ENCODE measurements at places on chromosomes 5 and 9.

GRCh38 chr9:108687006-108687987 is 168.5 kb downstream of the ACTL7B start:
- DNase-seq = no peak

DNA sequence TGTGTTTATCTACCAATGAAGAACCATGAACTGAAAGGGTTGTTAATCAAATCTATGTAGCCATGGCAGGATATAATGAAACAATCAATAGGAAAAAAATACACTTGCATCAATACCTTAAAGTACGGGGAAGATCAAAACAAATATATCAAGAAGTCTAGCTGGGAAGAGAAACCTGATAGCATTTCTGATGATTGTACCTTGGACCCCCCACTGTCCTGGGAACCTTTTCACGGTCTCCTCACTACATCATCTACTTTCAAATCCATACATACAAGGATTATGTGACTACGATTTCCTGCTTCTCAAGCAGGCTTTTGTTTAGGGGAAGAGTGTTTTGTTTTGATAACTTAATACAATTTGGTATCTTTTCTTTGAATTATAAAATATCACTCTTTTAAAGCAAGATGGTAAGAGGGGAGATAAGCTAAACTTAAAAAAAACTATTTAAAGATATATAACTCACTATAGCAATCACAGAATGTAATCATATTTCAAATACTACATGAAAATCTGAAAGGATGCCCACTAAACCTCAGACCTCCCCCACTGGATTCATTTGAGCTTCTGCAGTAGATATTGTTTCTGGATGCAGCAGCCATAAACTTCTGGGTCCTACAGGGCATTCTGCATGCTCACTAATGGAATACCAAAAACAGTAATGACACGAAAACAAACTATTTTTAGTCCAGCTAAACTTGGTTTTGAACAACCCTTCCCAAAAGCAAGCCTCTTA is 8.0 kb downstream of the EBF1 start:
- no peak for DNase-seq

- no peak for DNase-seq
These were observed 69.7 kb upstream of the ADCY2 start for GRCh38 chr5:7325975-7326913.

GRCh38 chr9:132753593-132753880 is 83.3 kb downstream of the GTF3C4 start:
- DNase-seq = no peak

DNA sequence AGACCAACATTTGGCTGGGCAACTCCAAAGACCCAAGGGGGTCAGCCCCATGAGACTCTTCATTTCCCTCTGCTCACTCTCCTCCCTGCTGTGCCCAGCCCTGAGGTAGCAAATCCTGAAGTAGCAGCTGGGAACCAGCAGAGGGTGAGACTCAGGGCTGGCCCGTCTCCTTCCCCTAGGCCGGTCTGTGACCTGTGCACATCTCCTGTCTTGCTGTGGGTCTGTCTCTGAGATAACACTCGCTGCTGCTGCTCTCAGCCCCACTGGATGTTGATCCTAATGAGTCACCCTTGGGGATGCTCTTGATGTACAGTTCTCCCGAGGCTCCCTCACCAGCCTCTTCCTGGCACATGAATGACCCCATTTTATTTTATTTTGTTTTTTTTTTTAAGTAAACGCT is 7.3 kb upstream of the OR2V1 start:
- peak; percentile 48 for DNase-seq

DNA sequence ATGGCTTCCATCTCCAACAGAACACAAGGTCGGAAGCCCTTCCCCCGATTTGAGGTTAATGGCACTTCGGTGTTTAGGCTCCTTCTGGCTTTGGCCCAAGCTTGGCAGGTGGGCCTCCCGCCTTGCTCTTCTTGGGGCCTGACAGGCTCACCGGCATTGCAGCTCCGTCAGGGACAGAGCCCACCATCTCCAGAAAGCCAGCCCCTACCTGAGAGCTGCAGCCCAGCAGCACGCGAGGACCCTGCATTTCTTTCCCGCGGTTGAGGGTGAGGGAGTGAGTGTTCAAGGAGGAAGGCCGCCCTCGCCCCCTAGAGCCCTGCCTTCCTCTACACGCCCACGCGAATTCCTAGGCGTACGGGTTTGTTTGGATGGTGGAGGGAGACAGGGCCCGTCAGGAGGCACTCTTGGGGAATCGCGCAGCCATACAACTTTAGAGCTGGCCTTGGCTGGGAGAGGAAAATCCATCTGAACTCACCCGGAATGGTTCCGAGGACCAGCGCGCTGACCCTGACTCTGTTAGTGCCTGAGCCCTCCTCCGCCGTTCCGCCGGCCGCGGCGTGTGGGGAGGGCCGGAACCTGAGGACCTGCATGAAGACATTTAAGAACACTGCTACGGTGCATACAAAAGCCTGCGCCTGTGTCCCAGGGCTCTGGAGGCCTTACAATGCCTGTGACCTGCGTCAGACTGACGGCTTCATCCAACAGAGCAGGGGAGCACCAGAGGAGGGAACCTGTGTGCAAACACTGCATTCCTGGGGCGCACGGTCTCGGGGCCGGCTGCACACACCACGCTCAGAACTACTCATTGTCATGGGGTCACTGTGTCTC is 73.8 kb downstream of the MRPL36 start:
- DNase-seq = no peak

GRCh38 chr9:84597131-84597530 is 72.4 kb upstream of the NTRK2 start:
- DNase-seq = no peak

DNA sequence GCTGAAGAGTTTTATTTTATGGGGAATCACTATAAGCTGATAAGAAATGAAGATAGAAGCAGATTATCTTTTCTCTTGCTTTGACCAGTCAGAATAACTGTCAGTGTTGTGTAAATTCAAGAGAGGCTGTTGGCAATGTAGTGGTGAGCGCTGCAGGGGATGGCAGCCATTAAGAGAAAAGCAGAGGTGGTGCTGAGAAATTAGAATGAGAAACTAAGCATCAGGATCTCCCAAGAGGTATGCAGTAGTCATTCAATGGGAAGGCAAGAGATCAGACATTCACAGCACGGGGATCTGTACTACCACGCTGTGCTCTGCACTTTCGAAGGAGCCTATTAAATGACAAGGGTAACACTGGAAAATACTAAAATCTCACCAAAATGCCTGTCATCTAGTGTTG is 768.5 kb upstream of the ACO1 start:
- no peak for DNase-seq

DNA sequence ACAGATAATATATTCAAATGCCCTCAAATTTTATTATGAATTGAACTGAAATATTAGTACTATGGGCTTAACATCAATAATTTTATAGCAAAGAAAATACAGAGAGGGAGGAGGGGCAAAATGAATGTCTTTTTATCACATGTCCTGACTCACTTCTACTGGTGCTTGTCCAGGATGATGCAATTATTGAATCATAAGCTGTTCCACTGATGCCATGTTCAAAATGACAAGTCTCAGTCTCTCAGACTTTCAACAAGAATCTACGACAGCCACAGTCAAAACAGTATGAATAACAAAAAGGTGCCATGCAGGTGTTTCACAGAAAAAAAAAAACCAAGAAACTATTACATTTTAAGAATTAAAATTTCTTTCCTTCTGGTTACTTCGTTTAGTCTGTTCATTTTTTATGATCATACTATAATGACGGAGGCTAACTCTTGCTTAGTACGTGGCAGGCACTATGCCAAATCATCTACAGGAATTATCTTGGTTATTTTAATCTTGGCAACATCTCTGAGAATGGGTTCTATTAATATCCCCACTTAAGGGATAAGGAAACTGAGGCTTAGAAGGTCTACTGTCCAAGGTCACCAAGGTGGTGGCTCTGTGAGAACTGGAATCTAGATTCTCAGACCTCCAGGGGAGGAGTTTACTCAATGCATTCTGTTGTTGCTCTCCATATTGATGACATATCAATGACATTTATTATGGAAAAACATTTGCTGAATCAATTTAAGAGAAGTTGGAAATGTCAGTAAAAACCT is 61.5 kb downstream of the NR3C1 start:
- DNase-seq = peak; percentile 74

GRCh38 chr5:74441616-74442015 is 198.9 kb downstream of the ENC1 start:
- DNase-seq = no peak

- DNase-seq = no peak
These were observed 98.2 kb downstream of the PBX3 start for GRCh38 chr9:125845271-125845808.

DNA sequence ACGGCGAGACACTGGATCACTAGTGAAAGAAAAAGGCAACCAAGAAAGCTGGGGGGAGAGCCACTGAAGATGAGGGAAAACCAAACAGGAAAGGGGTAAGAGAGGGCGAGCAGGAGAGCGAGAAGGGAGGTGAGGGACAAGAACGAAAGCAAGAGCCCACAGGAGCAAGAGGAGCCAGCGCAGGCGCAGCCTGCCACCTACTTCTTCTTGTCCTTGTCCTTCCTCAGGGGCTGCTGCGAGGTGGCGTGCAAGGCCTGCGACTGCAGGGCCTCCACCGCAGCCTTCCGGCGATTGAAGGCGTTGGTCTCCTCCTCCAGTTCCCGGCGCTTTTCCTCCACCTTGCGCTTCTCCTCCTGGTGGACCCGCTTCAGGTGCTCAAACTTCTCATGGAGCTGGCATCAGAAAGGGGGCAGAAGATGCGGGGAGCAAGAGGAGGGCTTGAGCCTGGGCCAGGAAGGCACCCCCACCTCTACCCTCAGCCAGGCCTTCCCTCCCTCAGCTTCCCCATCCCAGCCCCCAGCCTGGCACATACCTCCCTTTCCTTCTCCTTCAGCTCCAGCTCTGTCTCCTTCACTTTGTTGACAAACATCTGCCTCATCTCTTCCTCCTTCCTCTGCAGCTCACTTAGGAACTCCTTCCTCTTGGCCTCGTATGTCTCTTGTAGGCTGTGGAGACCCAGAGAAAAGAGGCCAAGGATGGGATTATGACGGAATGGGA is 13.5 kb downstream of the CCNI2 start:
- DNase-seq = no peak

DNA sequence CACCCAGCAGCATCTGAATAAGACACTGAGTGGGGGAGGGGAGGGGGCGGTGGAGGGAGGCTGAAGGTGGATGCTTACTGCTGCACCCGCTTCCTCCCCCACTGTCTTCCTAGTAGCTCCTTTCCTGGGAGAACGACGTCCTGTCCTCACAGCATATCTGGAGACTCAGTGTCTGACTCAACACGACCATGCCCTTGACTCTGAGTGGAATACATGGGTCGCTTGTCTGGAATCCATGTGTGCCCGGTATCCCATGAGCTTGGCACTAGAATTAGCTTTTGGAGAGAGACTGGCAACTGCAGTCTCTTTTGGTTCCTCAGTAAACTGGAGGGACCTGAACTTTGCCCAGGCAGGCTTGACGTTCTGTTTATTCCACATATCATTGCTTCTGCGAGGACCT is 125.4 kb upstream of the FAM120A start:
- no peak for DNase-seq

GRCh38 chr9:87545858-87546257 is 48.2 kb downstream of the DAPK1 start:
- peak; percentile 85 for DNase-seq

DNA sequence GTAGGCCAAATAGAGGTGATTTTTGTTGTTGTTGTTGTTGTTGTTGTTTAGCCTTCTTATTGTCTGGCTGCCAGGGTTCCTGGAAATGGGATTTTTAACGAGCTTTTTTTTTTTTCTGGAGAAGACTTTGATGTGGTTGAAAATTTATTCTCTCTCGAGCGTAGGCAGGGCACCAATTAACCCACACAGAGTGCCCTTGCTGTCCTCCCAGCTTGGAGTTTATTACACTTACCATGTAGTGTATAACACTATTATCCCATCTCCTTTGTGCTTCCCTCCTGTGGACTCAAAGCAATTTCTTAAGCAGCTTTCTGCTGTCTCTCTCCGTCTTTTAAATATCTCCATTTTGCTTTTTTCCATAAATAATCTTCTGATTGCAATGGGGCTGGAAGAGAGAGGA is 57.4 kb downstream of the OR2K2 start:
- DNase-seq = no peak

GRCh38 chr5:39220280-39221030 is 1.1 kb upstream of the FYB1 start:
- DNase-seq = no peak

- no peak for DNase-seq
These were observed 95.2 kb downstream of the PDE6A start for GRCh38 chr5:149849280-149849965.

DNA sequence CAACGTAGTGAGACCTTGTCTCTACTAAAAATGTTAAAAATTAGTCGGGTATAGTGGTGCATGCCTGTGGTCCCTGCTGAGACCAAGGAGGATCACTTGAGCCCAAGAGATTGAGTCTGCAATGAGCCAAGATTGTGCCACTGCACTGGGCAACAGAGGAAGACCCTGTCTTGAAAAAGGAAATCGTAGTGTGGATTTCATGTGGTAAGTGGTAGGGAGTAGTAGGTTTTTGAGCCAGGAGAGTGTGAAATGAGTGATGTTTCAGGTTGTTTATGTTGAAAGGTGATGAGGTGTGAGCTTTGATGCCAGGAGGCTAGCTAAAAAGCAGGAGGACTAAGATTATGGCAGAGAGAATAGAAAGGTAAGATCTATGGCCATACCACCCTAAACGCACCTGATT is 5.9 kb downstream of the MATR3 start:
- DNase-seq = no peak

DNA sequence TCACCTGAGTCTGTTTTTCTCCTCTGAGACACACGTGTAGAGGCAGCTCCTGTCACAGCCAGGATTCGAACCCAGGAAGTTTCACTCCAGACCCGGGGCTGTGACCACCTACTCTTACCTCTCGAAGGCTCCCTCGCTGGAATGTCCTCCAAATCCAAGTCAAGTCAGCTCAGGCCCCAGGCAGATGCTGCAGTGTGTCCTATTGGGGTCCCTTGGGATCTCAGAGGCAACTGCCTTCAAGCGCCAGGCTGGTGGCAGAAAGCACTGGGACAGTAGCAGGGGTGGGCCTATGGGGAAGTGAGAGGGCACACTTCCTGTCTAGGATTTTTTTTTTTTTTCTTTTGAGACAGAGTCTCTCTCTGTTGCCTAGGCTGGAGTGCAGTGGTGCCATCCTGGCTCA is 762 bp upstream of the ST6GALNAC4 start:
- no peak for DNase-seq

DNA sequence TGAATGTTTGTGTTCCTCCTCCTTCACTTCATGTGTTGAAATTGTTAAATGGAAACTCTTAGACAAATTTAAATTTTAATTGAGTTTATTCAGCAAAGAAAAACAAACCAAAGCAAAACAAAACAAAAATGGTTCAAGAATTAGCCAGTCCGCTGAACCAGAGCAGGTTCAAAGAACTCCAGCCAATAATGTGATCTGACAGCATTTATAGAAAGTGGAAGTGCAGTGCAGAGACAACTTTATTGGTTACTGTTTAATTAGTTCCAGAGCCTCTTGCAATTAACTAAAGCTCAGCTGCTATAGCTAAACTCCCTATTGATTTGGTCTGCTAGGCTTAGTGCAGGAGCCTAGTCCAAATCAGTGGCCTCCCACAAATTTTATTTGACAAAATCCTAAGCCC is 132.9 kb downstream of the RNF180 start:
- no peak for DNase-seq

DNA sequence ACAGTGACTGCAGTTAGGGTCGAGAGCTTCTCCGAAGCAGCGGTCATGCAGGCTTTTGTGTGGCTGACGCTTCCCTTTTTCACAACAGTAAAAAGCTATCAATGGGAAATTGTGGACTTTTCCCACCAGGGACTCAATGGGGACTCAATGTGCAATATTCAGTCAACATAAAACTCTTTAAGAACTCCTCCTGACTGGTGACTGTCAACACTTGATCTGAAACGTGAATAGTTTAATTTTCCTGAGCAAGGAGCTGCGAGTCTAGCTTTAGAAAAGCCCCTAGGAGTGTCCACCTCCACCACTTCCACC is 28.7 kb downstream of the EXOC3 start:
- DNase-seq = no peak

- DNase-seq = no peak
These were observed 57.9 kb downstream of the MACROH2A1 start for GRCh38 chr5:135341016-135341666.

Measured in iris pigment epithelial cell (primary cell).